ENCODE measurements at places on chromosomes 12 and 14.
A peak's percentile ranks its signal among the peaks of the same experiment; 100 is the strongest.

GRCh38 chr14:51419685-51420084 is 179.6 kb downstream of the TMX1 start:
- DNase-seq, result no peak

DNA sequence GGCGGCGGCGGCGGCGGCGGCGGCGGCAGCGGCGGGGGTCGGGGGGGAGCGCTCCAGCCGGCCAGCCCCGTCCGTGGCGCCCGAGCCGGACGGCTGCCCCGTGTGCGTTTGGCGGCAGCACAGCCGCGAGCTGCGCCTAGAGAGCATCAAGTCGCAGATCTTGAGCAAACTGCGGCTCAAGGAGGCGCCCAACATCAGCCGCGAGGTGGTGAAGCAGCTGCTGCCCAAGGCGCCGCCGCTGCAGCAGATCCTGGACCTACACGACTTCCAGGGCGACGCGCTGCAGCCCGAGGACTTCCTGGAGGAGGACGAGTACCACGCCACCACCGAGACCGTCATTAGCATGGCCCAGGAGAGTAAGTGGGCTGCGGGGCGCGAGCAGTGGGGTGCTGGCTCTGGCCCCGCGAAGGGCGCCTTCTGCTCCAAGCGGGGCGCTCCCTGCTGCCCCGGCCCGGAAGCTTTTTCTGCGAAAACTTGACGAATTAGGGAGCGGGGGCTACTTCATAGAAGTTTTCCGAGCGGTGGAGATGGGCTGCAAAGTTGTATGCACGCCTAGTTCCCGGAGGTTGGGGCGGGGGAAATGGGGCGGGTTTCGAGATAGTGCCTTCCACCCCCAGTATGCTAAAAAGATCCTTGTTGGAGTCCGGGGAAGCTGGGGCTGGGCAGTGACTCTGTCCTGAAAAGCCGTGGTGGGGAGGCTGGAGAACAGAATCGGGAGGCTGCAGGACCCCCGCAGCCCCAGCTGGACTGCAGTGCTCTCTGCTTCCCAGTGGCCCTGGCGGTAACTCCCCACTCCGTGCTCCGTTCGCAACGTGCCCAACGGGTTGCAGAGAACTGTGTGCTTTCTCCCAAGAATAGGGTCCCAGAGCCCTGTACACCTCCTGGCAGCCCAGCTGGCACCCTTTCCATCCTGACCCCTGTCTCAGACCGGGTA is 751 bp downstream of the GDF11 start:
- DNase-seq, result peak; percentile 80

- no peak for DNase-seq
Observed at GRCh38 chr14:57846596-57846995, 19.3 kb downstream of the SLC35F4 start.

GRCh38 chr14:61836184-61836583 is 74.0 kb downstream of the SNAPC1 start:
- DNase-seq, result no peak

DNA sequence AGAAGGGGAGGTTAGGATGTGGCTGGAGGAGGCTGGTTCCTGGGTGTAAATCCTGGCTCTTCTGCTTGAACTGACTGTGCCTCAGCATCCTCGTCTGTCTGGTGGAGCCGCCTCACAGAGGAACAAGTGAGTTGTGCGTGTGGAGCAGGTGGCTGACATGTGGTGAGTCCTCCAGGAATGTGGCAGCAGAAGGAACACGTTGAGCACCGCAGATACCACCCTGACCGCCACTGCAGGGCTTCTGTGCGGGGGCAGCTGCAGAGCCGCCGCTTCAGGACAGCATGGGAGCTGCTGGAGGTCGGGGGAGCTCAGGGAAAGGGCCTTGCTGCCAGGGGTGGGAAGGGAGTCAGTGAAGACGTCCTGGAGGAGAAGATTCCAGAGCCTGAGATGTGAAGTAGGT is 48.9 kb downstream of the TRAF3 start:
- DNase-seq, result no peak

GRCh38 chr12:56334490-56334793 is 642 bp upstream of the PAN2 start:
- no peak for DNase-seq

GRCh38 chr14:34075826-34076225 is 125.0 kb upstream of the EGLN3 start:
- no peak for DNase-seq

- no peak for DNase-seq
Observed at GRCh38 chr14:49754570-49755097, 13.3 kb upstream of the KLHDC2 start.

DNA sequence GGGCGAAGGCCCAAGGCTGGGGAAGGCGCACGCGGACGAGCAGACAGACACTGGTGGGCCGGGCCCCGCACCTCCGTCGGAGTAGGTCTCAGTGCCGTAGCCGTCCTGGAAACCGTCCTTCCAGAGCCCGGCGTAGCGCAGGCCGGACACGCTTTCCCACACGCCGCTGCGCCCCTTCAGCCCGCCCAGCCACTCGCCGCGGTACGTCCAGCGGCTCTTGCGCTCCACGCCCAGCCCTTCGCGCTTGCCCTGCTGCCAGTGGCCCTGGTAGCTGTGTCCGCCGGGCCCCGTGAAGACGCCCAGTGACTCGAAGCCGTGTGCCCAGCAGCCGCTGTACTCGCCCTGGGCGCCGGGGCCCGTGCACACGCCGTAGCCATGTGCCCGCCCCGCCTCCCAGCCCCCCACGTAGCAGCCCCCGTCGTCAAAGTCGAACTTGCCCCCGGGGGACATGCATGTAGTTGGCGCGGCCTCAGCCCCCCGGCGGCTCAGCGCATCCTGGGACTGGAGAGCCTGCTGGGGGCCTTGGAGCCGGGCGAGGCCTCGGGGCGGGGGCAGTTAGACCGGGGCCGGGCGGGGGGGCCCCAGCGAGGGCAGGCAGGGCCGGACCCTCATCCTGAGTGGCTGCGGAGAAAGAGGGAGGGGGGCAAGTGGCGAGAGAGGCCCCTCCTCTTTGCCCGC is 1.4 kb downstream of the JPH4 start:
- DNase-seq, result no peak

GRCh38 chr12:48379794-48380193 is 29.1 kb upstream of the ZNF641 start:
- DNase-seq, result no peak

GRCh38 chr12:125136702-125137101 is 71.5 kb downstream of the AACS start:
- no peak for DNase-seq

Measured in OCI-M1 (cell line).